Activated CD8-positive, alpha-beta memory T cell treated with anti-CD3 and anti-CD28 coated beads, Interleukin-2, amount 50 U/mL, for 4 hours (primary cell): ENCODE measurements at places on chromosomes 5 and 9.

DNA sequence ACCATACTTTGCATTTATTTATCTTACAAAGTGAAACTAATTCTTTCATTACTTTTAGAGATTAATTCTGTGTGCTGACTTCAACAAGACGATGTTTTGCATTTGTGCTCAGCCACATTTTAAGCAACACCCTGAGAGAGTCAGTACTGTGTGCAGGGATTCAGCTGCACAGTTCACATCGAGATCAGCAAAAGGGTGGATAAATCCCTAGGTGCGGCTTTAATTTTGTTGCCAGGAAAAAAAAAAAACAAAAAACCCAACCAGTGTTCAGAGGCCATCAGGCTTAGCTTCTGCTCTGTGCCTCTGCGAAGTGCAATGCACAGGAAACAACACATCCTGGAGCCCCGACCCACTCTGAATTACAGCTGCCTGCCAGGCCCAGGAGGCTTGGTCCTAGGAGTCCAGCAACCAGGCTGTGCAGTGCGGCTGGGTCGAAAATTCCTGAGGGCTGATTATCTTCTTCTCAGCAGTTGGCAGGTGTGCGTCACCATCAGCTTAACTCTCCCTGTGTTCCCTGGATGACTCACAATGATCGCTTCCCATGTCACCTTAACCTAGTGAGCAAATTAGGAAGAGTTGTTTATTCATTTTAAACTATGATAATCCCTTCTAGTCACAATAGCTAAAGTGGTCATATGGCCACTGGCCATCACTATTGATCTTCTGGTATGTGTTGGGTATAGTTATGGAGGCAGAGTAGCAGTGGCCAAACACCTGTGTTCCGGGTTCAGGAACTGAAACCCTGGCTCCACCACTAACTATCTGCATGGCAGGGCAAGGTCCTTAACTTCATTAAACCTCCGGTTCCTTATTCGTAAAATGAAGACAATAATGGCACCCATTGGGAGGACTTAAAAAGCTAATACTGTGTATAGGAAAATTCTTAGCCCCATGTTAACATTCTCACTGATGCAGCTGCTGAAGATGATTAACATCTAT lies 31.2 kb upstream of the NDUFB6 start:
- DNase-seq = no peak

- DNase-seq = no peak
These were observed 61.4 kb downstream of the SLC44A1 start for GRCh38 chr9:105305856-105306255.

- no peak for DNase-seq
These were observed 222.2 kb downstream of the LURAP1L start for GRCh38 chr9:12997009-12997408.

- no peak for DNase-seq
These were observed 497.6 kb upstream of the CD180 start for GRCh38 chr5:67693956-67694809.

GRCh38 chr5:119435436-119436132 lies 16.7 kb upstream of the HSD17B4 start:
- peak; percentile 78 for DNase-seq

GRCh38 chr5:22504411-22504810 lies 348.7 kb downstream of the CDH12 start:
- DNase-seq = no peak

- no peak for DNase-seq
These were observed 220.7 kb upstream of the TMEM161B start for GRCh38 chr5:88489364-88489763.

GRCh38 chr5:72847439-72847838 lies 31.0 kb downstream of the TNPO1 start:
- no peak for DNase-seq

DNA sequence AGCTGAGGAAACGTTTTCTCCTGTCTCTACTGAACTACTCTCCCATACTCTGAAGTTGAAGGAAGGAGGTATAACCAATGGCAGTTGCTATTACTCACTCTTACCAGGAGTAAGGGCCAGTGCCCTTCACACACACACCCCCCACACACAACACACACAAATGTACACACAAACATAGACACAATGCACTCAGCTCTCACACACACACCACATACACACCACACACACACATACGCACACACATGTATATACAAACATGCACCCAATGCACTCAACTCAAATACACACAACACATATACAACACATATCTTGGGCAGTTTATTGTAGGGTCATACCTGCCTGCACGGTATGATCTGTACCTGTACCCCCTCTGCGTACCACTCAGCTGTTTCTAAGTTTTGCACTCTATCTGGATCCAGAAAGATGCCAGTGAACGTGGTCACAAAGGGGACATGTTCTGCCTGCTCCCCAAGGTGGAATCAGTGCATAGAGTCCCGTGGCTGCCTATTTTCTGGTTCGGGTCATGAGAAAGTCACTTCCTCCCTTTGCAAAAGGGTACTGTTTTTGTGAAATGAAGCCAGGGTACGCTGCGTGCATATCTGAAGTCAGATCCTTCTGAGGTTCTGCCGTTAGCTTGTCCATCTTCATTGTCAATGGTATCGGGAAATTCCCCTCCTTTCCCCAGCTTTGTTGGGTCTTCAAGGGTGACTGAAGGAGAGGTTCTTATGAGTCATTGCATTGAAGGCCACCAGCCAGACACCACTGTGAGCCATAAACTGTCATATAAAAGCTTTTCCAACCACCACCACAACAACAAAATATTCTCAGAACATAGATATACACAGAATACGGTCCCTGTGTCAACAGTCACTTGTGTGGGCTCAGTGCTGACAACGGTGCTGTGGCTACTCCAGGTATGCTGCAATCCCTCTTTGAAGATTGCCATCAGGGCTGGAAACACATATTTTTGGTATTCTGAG lies 131.9 kb downstream of the UGCG start:
- no peak for DNase-seq

GRCh38 chr5:72860499-72860898 lies 44.0 kb downstream of the TNPO1 start:
- DNase-seq = no peak

DNA sequence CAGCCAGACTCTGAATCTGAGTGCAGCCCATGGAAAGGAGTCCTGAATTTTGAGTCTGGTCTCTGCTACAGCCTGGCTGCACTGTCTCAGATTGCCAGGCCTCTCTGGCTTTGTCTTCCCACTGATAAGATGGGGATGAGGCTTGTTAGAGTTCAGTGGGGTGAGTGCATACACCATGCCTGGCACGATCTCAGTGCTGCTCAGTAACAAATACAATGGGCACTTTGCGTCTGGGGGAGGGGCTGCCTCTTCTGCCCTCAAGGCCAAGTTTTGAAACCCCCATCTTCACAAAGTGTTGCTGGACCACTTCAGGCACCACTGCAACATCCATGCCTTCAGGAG lies 49.0 kb downstream of the PPARGC1B start:
- DNase-seq = no peak

DNA sequence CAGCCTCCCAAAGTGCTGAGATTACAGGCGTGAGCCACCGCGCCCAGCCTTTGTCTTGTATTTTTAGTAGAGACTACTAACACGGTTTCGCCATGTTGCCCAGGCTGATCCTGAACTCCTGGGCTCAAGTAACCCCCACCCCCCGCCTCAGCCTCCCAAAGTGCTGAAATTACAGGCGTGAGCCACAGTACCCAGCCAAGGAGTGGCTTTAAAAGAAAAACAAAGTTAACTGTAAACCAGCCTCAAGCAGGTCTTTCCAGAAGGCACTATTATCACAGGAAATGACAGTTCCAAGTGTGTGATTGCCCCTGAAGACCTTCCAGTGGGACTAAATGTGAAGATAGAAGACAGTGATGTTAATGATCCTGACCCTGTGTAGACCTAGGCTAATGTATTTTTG lies 31.1 kb downstream of the SIL1 start:
- DNase-seq = no peak

- no peak for DNase-seq
These were observed 25.8 kb upstream of the LPCAT1 start for GRCh38 chr5:1549475-1550030.

- DNase-seq = no peak
These were observed 44.1 kb downstream of the VPS13A start for GRCh38 chr9:77221431-77221830.

GRCh38 chr5:88924330-88924657 lies 41.3 kb upstream of the MEF2C start:
- DNase-seq = no peak

GRCh38 chr5:151097820-151098767 lies 17.3 kb upstream of the TNIP1 start:
- no peak for DNase-seq

DNA sequence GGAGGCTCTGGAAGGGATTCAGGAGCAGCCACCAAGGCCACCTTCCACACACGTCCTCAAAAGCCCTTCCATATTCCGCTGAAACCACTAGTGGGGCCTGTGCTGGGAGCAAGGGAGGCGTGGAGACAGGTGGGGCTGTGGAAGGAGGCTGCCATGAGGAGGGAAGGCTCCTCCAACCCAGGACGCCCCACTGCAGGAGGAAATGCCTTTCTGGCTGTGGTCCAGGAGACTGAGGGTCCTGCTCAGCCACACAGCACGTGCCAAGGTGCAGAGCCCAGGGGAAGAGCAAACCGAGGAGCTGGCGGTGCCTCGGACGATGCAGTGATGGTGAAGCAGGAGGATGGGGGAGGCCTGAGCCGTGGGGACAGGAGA lies 49.5 kb downstream of the ADAMTS2 start:
- no peak for DNase-seq

- DNase-seq = no peak
These were observed 22.5 kb upstream of the POMT1 start for GRCh38 chr9:131480258-131480657.

DNA sequence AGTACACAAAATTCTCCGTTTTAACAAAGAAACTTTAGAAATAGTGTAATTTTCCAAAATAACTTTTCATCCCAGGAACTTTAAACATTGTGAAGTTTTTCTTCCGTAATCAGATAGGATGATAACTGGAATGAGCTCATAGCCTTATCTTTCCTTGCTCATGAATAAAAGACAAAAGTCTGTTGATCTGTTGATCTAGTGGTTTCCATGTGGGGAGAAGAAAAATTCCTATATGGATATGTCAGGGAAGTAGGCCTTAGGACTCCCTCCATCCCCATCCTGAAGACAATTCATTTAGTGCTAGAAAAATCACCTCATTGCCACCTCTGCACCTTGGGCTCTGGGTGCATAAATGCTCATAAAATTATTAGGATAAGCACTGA lies 266.6 kb downstream of the SMARCA2 start:
- DNase-seq = no peak

GRCh38 chr9:123323196-123324013 lies 32.6 kb upstream of the CRB2 start:
- DNase-seq = no peak

DNA sequence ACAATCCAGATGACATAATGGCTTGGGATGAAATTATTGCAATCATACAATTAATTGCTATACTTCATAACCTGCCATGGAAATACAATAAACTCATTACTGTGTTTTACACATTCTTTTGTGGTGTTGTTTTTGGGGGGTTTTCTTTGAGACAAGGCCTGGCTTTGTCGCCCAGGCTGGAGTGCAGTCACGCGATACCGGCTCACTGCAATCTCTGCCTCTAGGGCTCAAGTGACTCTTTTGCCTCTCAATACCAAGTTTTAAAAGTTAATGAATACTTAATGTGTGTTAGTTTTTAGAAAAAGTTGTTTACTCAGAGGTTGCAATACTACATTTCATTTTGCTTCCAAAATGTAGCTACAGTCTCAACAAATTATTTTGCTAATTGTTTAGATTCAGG lies 598.4 kb downstream of the CHSY3 start:
- no peak for DNase-seq

DNA sequence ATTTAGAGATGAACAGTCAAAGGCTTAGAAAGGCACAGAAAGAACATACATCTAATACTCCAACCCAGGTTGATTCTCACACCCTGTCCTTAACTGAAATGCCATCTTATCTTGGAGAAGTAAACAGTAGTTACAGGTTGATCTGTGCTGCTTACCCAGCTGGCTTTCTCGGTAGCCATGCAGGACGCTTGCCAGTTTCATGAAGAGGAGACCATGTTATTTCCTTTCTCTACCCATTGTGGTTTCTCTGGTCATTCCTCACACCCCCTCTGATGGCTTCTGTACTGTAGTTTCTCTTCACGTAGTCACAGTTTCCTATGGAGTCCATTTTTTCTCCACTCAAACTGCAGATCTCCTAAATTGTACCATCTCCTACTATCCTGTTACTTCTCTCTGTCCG lies 206.0 kb downstream of the SGCD start:
- no peak for DNase-seq

- DNase-seq = no peak
These were observed 94.4 kb downstream of the MACROH2A1 start for GRCh38 chr5:135304352-135305221.

DNA sequence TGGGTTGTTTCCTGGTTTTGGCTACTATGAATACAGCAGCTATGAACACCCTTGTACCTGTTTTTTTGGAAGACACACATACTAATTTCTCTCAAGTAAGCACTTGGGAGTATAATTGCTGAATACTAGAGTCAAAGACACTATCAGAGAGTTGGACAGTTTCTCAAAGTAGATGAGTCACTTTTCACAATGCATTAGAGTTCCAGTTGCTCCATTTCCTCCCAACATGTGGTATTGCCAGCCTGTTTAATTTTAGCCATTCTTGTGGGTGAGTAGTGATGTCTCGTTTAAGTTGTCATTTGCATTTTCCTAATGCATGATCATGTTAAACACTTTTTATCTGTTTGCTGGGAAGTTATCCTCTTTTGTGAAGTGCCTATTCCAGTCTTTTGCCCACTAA lies 81.6 kb upstream of the GDNF start:
- no peak for DNase-seq

GRCh38 chr9:18721267-18721994 lies 247.5 kb downstream of the ADAMTSL1 start:
- no peak for DNase-seq

DNA sequence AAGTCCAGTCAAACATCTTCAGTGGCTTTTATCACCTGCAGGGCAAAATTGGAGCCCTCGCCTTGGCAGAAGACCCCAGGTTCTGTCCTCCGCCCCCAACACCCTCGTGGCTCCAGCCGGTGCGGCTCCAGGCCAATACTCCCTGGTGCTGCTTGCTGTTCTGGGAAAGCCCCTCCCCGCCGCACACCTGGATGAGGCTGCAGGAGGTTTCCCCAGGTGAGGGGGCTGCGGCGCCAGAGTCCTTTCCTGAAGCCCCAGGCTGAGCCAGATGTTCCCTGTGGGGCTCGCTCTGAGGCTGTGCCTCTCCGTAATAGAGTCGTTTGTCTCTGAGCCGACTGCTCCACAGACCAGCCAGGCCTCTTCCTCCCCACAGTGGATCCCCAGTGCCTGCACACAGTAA lies 375.4 kb upstream of the IRX1 start:
- no peak for DNase-seq

GRCh38 chr9:23567516-23568165 lies 258.4 kb downstream of the ELAVL2 start:
- no peak for DNase-seq

DNA sequence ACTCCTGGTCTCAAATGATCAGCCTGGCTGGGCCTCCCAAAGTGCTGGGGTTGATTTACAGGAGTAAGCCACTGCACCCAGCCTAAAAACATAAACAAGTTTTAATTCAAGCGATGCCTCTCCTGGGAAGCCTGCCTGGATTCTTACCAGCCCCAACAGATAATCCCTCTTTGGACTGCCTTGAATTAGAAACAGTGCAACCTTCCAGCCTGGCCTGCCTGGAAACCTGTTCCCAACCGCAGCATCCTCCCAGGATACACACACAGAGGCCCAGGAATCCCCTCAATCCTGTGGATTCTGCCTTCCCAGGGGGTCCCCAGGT lies 19.2 kb downstream of the PTGES start:
- DNase-seq = no peak
